Activated CD8-positive, alpha-beta memory T cell treated with anti-CD3 and anti-CD28 coated beads, Interleukin-2, amount 10 ng/mL, durations not matched to agents 7 days and 5 days (primary cell): ENCODE measurements at places on chromosomes 3 and 15.

DNA sequence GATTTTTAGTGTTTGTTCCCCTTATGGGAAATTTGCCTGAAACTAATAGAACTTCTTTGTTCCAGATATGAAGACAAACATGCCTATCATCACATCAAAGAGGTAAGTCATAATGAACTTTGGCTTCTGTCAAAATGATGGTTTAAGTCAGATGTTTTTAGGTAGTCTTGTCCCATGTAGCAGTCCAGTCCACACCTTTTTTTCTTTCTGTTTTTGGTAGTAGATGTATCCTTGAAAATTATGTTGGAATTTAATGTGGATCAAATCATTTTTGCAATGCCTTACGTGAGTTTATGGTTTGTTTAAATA lies 12.1 kb downstream of the TSEN2 start:
- no peak for DNase-seq
- no peak overlapping the region for H3K27ac ChIP-seq
- no peaks in the 10 kb centered on the region for H3K27me3 ChIP-seq
- no peaks in the 10 kb centered on the region for H3K4me1 ChIP-seq
- peaks cover 16% of the 10 kb centered on the region for H3K36me3 ChIP-seq

- no peaks in the 10 kb centered on the region for H3K4me1 ChIP-seq
- no peak for DNase-seq
- H3K27me3 ChIP-seq, result no peaks in the 10 kb centered on the region
- no peak overlapping the region for H3K4me3 ChIP-seq
- H3K27ac ChIP-seq, result no peak overlapping the region
- H3K36me3 ChIP-seq, result no peaks in the 10 kb centered on the region
Measured at GRCh38 chr3:157369727-157370421, 66.8 kb upstream of the PTX3 start.

GRCh38 chr3:124223853-124224252 lies 231.9 kb upstream of the ROPN1 start:
- DNase-seq, result no peak
- no peak overlapping the region for H3K4me3 ChIP-seq
- no peaks in the 10 kb centered on the region for H3K27me3 ChIP-seq

DNA sequence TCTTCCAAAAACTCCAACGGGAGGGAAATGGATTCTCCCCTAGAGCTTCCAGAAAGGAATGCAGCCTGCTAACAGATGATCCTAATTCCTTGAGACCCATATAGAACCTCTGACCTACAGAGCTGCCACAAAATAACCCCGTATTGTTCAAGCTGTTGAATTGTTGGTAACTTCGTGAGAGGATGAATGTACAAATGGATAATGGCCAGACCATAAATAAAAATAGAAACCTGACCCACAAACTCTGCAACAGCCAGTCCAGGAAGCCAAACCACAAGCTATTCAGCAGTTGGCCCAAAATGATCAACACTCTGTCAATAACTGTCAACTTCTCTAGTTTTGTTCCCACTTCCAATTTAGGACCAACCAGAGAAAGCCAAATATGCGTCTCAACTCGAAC lies 414.0 kb upstream of the ZNF717 start:
- no peak for DNase-seq
- H3K27ac ChIP-seq, result no peak overlapping the region
- H3K4me1 ChIP-seq, result no peaks in the 10 kb centered on the region
- no peaks in the 10 kb centered on the region for H3K27me3 ChIP-seq
- H3K36me3 ChIP-seq, result no peaks in the 10 kb centered on the region

- H3K36me3 ChIP-seq, result peaks cover 22% of the 10 kb centered on the region
- DNase-seq, result no peak
- H3K4me1 ChIP-seq, result peaks cover 32% of the 10 kb centered on the region
- H3K4me3 ChIP-seq, result peak overlapping the region; percentile 96
Measured at GRCh38 chr15:72472992-72473610, 1.0 kb upstream of the ARIH1 start.

GRCh38 chr3:46354984-46355383 lies 1.1 kb downstream of the CCR2 start:
- peak overlapping the region; percentile 82 for H3K27ac ChIP-seq
- no peak for DNase-seq
- H3K36me3 ChIP-seq, result peaks cover 36% of the 10 kb centered on the region

DNA sequence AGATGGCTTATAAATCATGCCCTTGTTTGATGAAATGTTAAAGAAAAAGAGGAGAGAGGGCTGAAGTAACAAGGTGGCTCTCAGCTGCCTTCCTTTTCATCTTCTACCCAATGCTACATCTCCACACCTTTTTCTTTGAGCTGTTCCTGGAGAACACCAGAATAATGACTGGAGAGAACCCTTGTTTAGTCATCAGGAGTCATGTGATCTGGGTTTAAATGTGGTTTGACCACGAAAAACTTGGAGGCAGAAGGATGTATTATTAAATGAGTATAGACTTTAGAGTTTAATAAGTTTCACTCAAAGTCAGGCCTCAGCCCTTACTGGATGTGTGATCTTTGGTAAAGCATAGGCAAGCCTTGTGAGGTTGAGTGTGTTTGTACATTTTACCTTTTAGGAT lies 230.3 kb upstream of the TBL1XR1 start:
- peaks cover 20% of the 10 kb centered on the region for H3K4me1 ChIP-seq
- peak overlapping the region; percentile 57 for H3K4me3 ChIP-seq
- peak; percentile 61 for DNase-seq
- H3K27me3 ChIP-seq, result no peaks in the 10 kb centered on the region

GRCh38 chr3:61864886-61865285 lies 303.5 kb downstream of the PTPRG start:
- no peaks in the 10 kb centered on the region for H3K27me3 ChIP-seq
- no peak overlapping the region for H3K27ac ChIP-seq
- no peaks in the 10 kb centered on the region for H3K36me3 ChIP-seq
- no peak for DNase-seq
- no peaks in the 10 kb centered on the region for H3K4me1 ChIP-seq

- no peaks in the 10 kb centered on the region for H3K27me3 ChIP-seq
- H3K4me3 ChIP-seq, result no peak overlapping the region
- no peak for DNase-seq
- no peaks in the 10 kb centered on the region for H3K36me3 ChIP-seq
- H3K27ac ChIP-seq, result no peak overlapping the region
Measured at GRCh38 chr15:29939404-29939803, 117.1 kb upstream of the TJP1 start.

DNA sequence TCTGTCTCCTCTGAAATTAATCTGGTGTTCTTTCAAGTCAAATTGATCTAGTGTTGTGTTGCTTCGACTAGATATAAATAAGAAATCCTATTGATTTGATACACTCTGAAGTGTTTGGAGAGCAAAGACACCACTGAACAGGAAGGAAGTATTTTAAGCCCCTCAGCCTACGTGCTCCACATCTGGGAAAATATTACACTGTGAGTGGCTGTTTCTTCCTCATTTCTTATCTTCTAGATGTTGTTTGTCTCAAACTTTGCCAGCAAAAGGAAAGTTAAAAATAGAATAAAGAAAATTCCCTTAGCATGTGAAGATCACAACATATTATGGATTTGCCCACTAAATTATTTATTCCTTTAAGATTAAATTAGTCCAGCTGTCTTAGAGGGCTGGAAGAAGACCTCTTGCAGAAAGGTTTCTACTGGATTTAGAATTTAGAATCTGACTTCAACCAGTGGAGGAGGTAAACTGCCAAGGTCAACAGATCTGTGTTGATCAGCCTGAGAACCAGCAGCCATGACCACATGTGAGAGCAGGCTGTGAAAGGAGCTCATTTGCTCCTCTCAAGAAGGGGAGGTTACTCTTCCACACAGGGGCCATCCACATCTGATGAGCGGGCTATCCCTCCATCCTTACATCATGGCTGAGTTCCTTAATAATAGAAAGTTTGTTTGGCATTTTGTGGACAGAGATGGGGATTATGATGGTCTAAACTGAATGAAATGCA lies 46.3 kb upstream of the ACKR4 start:
- H3K4me1 ChIP-seq, result peaks cover 24% of the 10 kb centered on the region
- H3K27me3 ChIP-seq, result no peaks in the 10 kb centered on the region
- H3K27ac ChIP-seq, result no peak overlapping the region
- DNase-seq, result no peak
- H3K36me3 ChIP-seq, result peaks cover 1% of the 10 kb centered on the region

DNA sequence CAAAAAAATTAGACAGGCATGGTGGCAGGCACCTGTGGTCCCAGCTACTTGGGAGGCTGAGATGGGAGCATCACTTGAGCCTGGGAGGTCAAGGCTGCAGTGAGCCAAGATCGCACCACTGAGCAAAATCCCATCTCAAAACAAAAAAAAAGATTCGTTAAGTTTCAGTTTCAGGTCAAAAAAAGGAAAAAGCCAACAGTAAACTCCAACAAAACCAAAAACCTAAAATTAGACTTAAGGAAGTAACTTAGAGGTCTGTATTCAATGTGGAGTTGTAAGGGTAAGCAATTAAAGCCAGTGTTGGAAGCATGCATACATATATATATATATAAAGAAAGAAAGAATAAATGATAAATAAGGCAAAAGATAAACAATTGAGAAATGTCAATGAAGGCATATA lies 11.8 kb downstream of the KPNA1 start:
- H3K27ac ChIP-seq, result no peak overlapping the region
- H3K27me3 ChIP-seq, result peaks cover 3% of the 10 kb centered on the region
- H3K4me1 ChIP-seq, result peaks cover 34% of the 10 kb centered on the region
- no peak for DNase-seq

DNA sequence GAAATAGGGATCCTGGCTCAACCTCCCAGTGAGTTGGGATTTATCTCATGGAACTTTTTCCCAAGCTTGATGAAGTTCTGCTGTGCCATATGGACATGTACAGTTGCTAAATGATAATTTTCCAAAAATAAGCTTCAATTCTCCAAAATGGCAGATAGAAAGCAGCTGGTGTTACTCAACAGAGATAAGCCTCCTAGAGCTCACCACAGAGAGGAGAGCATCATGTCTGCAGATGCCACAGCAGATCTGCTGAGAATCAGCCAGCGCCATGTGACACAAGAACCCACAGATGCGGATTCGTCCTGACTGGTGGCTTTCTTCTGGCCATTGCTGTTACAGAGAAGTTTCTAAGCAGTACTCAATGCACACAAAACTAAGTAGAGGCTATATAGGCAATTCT lies 50.6 kb downstream of the AGTR1 start:
- no peaks in the 10 kb centered on the region for H3K4me1 ChIP-seq
- H3K27ac ChIP-seq, result no peak overlapping the region
- H3K27me3 ChIP-seq, result no peaks in the 10 kb centered on the region
- H3K36me3 ChIP-seq, result no peaks in the 10 kb centered on the region
- no peak for DNase-seq
- H3K4me3 ChIP-seq, result no peak overlapping the region

DNA sequence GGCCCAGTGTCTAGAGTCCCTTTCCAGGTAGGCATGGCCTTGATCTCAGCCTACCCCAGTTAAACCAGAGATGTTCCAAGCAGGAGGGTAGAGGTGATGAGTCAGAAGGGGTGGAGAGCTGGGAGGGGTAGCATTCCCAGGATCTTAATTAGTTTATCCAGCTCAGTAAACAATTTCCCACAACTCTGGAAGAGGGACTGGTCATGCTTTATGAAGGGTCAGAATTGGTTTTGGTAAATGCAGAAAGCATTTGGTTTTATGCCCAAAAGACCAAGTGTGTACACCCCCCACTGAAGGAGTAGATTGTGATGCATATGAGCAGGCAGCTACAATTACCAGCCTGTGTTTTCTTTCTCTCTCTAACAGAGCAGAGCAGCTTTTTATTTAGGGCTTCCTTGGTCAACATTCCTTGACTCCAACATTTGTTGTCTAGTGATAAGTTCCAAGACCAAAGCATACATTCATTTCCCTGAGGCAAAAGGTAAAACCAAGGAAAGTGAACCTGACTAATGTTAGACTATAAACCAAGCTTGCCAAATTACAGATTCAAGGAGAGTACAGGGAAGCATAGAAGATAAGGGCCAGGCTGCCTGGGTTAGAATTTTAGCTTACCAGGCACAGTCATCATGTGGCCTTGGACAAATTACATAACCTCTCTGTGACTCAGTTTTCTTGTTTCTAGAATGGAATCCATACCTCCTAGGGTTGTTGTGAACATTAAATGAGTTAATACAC lies 17.6 kb downstream of the EXOSC7 start:
- no peak for DNase-seq
- H3K27ac ChIP-seq, result no peak overlapping the region
- H3K36me3 ChIP-seq, result peaks cover 50% of the 10 kb centered on the region
- H3K4me3 ChIP-seq, result no peak overlapping the region

DNA sequence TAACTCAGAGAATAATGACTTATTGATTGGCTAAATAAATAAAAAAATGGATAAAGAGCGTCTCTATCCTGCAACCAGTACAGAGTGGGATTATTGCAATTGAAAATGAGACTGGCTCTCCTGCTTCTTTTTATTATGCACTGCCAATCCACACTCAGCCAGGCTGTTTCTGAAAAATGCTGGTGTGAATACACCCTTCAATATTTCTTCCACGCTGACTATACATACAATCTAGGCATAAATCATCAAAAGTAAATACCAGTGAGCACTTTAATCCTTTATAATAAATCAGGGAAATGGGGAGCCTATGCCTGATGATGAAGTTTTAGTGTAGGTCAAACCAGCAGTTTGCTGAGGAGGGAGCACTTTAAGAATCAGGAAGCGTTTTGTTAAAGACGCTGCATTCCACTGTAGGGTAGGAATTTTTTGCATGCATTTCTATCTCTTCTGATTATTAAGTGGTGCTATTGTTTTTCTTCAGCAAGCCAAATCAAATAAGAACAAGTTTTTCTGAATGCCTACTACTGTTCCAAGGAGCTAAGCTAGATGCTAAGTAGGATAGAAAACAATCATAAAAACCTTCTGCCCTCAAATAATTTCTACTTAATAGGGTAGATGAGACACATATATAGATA lies 781.5 kb downstream of the TBL1XR1 start:
- no peaks in the 10 kb centered on the region for H3K27me3 ChIP-seq
- no peaks in the 10 kb centered on the region for H3K36me3 ChIP-seq
- H3K4me1 ChIP-seq, result no peaks in the 10 kb centered on the region
- no peak for DNase-seq
- H3K4me3 ChIP-seq, result no peak overlapping the region
- H3K27ac ChIP-seq, result no peak overlapping the region

GRCh38 chr3:190224863-190225692 lies 97.2 kb downstream of the CLDN1 start:
- no peaks in the 10 kb centered on the region for H3K27me3 ChIP-seq
- no peak overlapping the region for H3K4me3 ChIP-seq
- H3K27ac ChIP-seq, result no peak overlapping the region
- H3K4me1 ChIP-seq, result no peaks in the 10 kb centered on the region
- no peak for DNase-seq
- no peaks in the 10 kb centered on the region for H3K36me3 ChIP-seq

DNA sequence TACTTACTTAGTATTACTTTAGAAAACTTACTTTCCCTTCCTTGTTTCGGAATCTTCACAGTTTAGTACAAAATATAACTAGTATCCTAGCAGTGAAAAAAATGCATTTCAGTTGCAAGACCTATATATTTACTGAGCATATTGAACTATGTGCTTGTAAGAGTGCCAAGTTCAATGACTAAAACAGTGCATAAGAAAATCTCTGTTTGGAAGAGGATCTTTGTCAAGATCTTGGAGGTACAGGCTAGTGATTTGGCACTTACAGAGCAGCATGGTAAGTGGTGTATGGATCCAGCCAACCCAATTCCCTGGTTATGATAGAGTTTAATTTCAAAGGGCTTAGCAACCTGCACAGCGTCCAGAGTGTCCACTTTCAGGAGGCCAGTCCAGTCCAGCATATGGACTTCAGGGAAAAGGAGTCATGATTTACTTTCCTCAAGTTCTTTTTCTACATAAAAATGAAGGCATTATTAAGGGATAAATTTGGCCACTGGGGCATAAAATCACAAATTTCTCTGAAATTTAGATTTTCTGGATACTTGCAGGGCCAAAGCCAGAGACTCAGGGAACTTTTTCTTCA lies 625.8 kb upstream of the BCHE start:
- H3K36me3 ChIP-seq, result no peaks in the 10 kb centered on the region
- H3K4me1 ChIP-seq, result no peaks in the 10 kb centered on the region
- no peak for DNase-seq
- H3K27ac ChIP-seq, result no peak overlapping the region

GRCh38 chr15:51195459-51195858 lies 100.8 kb upstream of the TNFAIP8L3 start:
- H3K4me3 ChIP-seq, result no peak overlapping the region
- no peak for DNase-seq
- H3K36me3 ChIP-seq, result no peaks in the 10 kb centered on the region
- peaks cover 1% of the 10 kb centered on the region for H3K4me1 ChIP-seq
- H3K27ac ChIP-seq, result no peak overlapping the region
